ENCODE measurements at places on chromosomes 16 and 17. TPM values are rescaled to one million over a fixed set of nuclear protein-coding genes. Genes with fewer than 3 reads are reported as not detected.
A peak's percentile ranks its signal among the peaks of the same experiment; 100 is the strongest.

Gene C16orf86
- total RNA-seq: 6.2 TPM

Gene PYDC1
- total RNA-seq: not detected

Gene ABCC6
- under 0.01 TPM for total RNA-seq

Gene BFAR
- 142 TPM for total RNA-seq

Gene PRKCB
- under 0.01 TPM for total RNA-seq

DNA sequence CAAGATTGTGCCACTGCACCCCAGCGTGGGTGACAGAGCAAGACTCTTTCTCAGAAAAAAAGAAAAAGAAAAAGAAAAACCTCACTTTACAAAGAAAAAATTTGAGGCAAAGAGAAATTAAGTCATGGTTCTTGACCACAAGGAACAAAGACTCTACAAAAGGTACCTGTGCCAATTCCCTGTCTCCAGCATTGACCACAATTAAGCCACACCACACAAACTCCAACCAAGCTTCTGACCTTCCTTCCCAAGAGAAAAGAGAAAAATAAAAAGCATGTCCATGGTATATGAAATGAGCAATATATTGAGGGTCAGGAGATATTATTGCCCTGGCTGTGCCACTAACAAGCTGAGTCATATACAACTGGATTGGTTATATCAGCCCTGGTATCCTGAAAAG is 146.3 kb upstream of the NOG start:
- no peak overlapping the region for H3K4me3 ChIP-seq
- DNase-seq: no peak
- H3K36me3 ChIP-seq: no peaks in the 10 kb centered on the region
- no peak overlapping the region for H3K27ac ChIP-seq
- H3K27me3 ChIP-seq: no peaks in the 10 kb centered on the region

DNA sequence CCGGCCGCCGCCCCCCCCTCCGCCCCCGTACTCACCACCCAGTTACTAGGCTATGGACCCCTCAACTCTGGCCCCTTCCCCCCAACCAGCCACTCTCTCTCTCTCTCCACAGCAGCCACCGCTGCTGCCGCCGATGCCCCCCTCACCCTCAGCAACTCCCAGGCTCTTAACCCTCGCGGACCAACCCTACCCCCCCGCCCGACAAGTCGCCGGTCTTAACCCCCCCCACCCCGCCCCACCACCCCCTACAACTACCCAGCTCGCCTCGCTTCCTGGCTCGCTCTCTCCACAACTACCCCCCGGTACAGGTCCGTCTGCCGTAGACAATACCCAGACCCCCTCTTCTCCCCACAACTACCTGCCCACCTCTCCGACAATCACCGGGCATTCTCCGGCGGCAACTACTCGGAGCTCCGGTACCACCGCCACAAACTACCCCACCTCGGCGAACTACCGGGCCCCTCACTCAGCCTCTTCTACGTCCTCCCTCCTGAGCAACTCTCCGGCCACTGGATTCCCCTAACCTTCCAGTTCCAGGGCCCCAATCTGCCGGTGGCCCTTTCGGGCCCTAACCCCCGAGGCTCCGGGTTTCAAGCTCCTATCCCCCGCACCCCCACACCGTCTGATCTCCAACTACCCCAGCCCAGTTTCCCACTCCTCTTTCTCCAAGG is 702 bp downstream of the PHF23 start:
- peaks cover 46% of the 10 kb centered on the region for H3K4me1 ChIP-seq
- DNase-seq: peak; percentile 89
- H3K36me3 ChIP-seq: peaks cover 42% of the 10 kb centered on the region
- peak overlapping the region; percentile 75 for H3K27ac ChIP-seq
- no peaks in the 10 kb centered on the region for H3K27me3 ChIP-seq

GRCh38 chr16:57593021-57593420 is 35.4 kb upstream of the ADGRG1 start:
- no peaks in the 10 kb centered on the region for H3K36me3 ChIP-seq
- no peak overlapping the region for H3K27ac ChIP-seq
- H3K27me3 ChIP-seq: peaks cover 10% of the 10 kb centered on the region
- DNase-seq: peak; percentile 74
- no peak overlapping the region for H3K4me3 ChIP-seq

GRCh38 chr16:4133897-4134372 is 17.7 kb upstream of the ADCY9 start:
- H3K4me3 ChIP-seq: no peak overlapping the region
- H3K27ac ChIP-seq: no peak overlapping the region
- no peaks in the 10 kb centered on the region for H3K36me3 ChIP-seq

GRCh38 chr16:84058664-84059063 is 16.1 kb upstream of the SLC38A8 start:
- no peak overlapping the region for H3K27ac ChIP-seq
- H3K36me3 ChIP-seq: peaks cover 74% of the 10 kb centered on the region
- H3K27me3 ChIP-seq: no peaks in the 10 kb centered on the region
- peak; percentile 63 for DNase-seq
- H3K4me1 ChIP-seq: no peaks in the 10 kb centered on the region

GRCh38 chr17:9451934-9452333 is 123.7 kb downstream of the STX8 start:
- DNase-seq: peak; percentile 36
- no peak overlapping the region for H3K4me3 ChIP-seq
- H3K36me3 ChIP-seq: no peaks in the 10 kb centered on the region
- H3K4me1 ChIP-seq: no peaks in the 10 kb centered on the region
- no peaks in the 10 kb centered on the region for H3K27me3 ChIP-seq
- H3K27ac ChIP-seq: no peak overlapping the region

- H3K27me3 ChIP-seq: no peaks in the 10 kb centered on the region
- no peaks in the 10 kb centered on the region for H3K36me3 ChIP-seq
- no peak overlapping the region for H3K4me3 ChIP-seq
- H3K4me1 ChIP-seq: no peaks in the 10 kb centered on the region
- no peak overlapping the region for H3K27ac ChIP-seq
These were observed 24.5 kb upstream of the HYDIN start for GRCh38 chr16:71254832-71255525.

DNA sequence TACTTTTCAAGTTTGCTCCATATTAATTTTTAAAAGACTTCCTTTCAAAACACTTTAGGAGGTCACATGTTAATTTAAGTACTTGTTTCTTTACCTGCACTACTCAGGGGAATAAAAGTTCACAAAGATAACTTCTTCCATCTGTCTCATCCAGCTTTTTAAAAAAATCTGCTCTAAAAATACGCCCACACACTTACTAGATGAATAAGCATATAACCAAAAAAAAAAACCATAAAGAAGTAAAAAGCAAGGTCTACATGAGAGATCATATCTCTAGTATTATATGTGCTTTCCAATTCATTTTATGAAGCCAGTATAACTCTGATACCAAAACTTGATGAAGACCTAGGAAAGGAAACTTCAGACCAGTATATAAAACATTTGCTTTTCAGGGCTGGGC is 17.2 kb downstream of the SKAP1 start:
- no peaks in the 10 kb centered on the region for H3K4me1 ChIP-seq
- DNase-seq: no peak
- H3K27me3 ChIP-seq: peaks cover 64% of the 10 kb centered on the region
- H3K36me3 ChIP-seq: no peaks in the 10 kb centered on the region
- no peak overlapping the region for H3K27ac ChIP-seq
- H3K4me3 ChIP-seq: no peak overlapping the region
